ENCODE measurements at places on chromosomes 1 and 21.

DNA sequence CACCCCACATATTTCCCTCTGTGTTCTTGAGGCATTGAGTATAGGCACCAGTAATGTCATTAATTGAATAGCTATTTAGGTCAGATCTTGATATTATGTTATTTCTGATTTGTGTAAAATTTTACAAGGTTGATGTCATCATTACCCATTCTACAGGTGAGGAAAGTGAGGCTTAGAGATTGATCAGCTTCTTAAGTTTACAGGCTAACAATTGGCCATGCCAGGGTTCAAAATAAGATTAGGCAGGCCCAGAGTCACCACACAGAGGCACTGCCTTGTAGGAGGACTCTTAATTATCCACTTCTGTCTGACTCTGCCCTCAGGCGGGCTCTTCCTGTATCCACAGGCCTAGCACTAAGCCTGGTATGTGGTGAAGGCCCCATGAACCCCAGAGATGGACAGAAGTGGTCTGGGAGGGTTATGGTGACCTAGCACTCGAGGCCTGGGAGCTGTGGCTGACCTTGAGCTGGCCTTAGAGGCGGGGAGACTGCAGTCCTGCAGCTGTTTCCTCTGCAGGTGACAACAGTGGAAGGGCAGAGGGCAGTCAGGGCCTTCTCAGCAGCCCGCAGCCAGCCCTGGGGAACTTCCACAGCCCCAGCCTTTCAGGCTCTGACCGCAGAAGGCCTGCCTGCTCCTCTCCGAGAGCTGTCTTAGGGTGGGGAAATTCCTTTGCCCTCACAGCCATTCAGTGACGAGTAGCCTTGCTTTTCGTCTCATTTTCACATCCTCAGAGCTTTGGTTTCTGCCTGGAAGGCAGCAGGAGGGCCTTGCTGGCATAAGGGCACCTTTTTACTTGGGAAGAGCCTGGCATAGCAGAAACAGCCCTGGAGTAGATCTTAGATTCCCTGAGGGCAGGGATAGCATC lies 12.2 kb downstream of the ZDHHC18 start:
- no peak for DNase-seq

GRCh38 chr1:118275472-118276115 lies 90.6 kb upstream of the SPAG17 start:
- DNase-seq: no peak

DNA sequence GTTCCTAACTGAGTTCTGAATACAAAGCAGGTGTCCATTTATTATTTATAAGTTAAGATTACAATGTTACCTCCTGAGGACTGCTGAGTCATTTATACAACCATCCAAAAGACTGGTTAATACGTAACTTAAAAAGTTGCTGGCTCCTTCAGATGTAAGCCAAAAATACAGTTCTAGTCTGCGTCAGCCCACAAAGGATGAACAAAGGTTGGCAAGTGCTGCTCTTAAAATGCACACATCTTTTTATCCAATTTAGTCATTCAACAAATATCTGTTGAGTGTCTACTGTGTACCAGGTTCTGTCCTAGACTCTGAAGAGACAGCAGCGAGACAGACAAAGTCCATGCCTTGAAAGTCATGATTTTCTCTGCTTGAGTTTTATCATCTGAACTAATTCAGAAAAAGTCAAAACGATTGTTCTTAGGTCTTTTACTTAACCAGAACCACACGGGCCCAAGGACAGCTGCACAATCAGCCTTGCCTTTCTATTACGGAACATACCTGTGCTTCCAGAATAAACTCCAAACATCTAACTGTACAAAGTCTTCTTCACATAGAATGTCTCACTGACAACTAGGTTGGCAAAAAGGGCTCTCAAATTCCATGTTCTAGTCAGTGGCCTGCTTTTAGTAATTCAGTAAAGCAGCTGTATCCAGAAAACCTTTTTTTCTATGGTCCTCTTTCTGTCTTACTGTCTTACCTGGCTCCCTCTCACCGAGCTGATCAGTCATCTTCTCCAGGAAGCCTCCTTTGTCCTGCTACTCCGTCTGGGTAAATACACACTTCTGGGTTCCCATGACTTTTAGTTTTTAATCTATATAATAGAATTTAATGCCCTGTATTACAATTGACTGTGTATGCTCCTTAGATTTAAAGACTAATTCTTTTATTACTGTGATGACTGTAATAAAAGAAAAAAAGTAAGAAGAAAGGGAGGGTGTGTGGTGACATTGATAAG lies 15.5 kb upstream of the CNN3 start:
- no peak for DNase-seq

DNA sequence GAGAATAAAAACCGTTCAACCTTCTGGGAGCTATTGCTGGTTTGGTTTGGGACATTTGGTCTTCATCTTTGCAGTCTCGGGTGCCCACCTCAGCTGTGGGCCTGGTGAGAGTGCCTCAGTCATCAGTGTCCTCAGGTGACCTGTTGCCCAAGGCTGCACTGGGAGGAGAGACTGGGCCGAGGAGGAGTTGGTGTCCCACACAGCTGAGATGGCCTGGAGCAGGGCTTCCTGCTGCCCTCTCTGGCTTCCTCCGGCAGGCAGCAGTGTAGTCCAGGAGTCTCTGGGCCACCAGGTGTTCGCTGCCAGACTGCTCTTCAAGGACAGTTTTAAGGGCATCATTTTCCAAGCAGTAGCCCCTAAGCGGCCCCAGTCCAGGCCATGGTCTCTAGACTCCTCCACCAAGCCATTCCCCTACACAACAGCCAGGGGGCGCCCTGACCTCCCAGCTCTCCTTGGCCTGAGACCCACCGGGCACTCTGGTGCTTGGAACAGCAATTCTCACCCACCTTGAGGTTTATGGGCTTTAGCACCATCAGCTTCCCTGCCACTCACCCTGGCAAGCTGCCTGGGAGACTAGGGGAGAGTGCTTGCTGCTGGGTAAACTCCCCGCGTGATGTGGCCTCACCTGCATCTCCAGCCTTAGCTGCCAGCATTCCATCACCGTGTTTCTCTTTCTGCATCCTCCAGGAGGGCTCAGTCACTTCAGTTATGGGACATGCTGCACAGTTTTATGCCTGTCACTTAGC lies 9.1 kb upstream of the SYTL1 start:
- peak; percentile 73 for DNase-seq

DNA sequence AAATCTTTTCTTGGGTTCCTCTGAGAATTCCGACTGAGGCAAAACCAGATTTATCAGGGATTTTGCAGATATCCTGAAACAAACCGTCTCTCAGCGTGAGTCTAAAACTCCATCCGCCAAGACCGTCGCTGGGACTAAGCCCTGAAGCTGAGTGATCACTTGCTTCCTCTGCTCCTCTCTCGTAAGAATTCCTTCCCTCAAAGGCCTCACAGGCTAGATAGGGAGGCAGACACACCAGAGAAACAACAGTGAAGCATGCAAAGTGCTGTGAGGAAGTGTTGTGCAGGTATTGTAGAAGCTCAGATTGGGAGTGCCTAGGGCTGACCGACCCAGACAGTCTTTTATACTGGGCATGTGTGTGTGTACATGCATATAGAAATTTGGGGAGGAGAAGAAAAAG lies 119.1 kb downstream of the RGS7 start:
- DNase-seq: no peak

DNA sequence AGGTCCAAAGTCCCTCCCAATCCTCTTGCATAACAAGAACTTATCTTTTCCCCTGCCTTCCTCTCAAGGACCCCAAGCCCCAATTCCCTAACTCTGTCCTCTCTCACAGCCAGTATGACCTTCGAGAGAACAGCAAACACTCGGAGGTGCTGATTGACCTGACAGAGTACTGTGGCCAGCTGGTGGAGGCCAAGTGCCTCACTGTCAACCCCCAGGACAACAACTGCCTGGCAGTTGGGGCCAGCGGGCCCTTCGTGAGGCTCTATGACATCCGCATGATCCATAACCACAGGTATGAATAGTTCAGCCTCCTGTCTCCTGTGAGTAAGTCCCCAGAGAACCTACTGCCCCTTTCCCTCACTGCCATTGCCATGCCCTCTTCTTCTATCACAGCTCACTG lies 29.9 kb upstream of the TMEM222 start:
- DNase-seq: peak; percentile 31

GRCh38 chr1:165217958-165218357 lies 138.6 kb downstream of the LMX1A start:
- DNase-seq: no peak

GRCh38 chr1:241713316-241713715 lies 61.2 kb downstream of the WDR64 start:
- DNase-seq: no peak

- DNase-seq: no peak
These were observed 4.7 kb downstream of the RNF220 start for GRCh38 chr1:44409757-44410156.

- no peak for DNase-seq
These were observed 285.1 kb upstream of the PROX1 start for GRCh38 chr1:213702703-213703102.

- no peak for DNase-seq
These were observed 15.3 kb downstream of the NAV1 start for GRCh38 chr1:201554190-201554600.

GRCh38 chr1:45329445-45329844 lies 2.8 kb downstream of the HPDL start:
- no peak for DNase-seq

DNA sequence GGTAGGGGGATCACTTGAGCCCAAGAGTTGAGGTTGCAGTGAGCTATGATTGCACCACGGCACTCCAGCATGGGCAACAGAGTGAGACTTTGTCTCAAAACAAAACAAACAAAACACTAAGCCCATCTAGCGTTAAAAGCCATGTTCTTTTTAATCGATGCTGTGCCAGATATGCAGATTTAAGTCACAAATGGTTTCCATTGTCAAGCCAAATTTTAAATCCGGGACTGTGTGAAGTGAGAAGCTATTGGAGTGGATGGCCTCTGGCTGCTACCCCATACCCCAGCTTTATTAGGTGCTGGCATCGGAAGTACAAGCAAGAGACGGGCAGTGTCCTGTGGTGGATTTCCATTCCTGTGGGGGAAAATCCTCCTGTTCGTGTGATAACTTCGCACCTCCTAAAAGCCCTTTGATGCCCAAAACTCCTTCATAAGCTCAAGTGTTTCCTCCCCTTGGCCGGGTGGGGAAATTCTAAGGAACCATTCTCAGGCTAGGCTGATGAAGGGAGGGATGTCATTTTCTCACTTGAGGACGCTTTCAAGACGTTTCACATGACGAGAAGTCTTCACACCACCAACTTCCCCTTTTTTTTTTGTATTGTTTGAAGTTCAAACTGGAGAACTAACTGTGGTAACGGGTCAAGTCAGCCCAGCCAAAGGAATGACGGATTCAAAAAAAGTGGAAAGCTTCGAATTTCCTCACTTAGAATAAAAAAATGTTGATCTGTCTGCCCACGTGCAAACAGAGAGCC lies 140.8 kb downstream of the KAZN start:
- no peak for DNase-seq

GRCh38 chr1:97200595-97200994 lies 479.0 kb downstream of the PTBP2 start:
- no peak for DNase-seq
